NCI-H1092 treated with DMSO at 0.1 percent for 48 hours (cell line): ENCODE measurements at places on chromosomes 16 and 17.

- peak; percentile 60 for DNase-seq
These were observed 934 bp upstream of the AOC2 start for GRCh38 chr17:42843358-42843934.

DNA sequence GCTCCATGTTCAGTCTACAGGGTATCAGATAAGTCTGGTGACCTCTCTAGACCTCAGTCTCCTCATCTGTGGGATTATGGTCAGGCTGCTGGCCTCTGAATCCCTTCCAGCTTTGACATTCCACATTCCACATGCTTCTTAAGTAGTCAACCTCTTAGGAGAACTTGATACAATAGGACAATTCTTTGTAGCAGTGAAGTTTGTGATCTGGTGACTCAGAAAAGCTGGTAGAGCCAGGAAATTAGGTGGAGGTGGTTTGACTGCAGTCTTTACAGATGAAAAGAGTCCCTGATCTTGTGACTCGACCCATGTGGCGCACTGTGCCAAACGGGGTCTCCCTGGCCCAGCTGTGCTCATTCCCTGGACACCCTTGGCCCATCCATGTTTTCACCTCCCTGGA, 147.8 kb downstream of the NTN1 start:
- DNase-seq: no peak

- DNase-seq: no peak
These were observed 95.7 kb upstream of the DNAH17 start for GRCh38 chr17:78672871-78673371.

DNA sequence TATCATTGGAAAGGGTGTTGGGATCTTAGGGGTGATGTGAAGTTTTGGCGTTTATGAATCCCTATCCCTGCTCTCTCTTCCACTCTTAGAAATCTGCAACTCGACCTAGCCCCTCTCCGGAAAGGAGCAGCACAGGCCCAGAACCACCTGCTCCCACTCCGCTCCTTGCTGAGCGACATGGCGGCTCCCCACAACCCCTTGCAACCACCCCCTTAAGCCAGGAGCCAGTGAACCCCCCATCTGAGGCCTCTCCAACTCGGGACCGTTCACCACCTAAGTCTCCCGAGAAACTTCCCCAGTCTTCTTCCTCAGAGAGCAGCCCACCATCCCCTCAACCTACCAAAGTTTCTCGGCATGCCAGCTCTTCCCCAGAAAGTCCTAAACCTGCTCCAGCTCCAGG, 9.0 kb downstream of the SRRM2 start:
- no peak for DNase-seq

DNA sequence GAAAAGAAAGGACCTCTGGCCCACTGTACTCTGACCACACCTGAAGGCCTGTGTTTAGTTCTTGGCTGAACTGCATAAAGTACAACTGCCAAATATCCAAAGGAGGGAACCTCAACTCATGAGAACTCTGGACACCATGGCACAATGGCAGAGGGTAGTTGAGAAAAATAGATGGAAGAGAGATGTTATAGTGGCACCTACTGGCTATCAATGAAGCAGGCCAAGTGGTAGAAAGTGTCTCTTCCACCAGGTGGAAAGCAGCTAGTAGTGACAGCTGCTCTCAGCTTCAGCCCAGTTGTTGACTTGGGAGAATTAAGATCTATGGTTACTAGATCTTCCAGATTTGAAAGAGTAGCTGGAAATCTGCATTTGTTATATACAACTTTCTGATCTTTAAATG, 3.2 kb downstream of the MED31 start:
- no peak for DNase-seq

DNA sequence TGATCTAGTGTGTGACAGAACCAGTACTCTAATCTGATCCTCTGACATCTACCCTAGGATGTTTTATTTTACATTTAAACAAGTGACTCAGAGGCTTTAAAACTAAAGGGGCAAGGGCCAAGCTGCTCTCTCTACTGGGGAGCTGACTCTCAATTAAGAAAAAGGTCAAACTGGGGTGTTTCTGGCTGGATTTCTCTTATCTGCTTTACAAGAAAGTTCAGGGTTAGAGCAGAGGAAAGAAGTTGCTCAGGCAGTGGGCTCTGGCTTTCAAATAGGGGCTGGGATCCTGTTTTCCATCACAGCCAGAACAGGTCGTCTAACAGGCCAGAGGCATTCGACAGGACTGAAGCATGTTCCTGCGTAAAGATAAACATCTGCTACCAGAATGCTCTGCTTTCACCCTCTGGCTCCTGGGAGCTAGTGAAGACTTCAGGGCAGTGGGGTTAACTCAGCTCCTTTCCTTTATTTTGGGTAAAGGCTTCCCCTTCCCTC, 8.5 kb downstream of the MMP28 start:
- DNase-seq: no peak

DNA sequence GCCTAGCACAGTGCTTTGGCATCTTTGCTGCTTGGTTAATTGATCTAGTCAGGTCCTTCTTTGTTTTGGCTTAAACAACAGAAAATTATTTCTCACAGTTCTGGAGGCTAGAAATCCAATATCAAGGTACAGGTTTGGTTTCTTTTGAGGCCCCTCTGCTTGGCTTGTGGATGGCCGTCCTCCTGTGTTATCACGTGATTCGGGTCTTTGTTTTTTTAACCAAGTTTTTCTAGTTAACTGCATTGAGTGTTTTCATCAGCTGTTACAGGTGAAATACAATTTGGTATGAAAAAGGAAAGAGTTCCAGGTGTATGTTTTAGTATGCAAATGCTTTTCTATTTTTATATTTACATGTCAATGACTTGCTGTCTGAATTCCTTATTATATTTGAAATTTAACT, 2.8 kb downstream of the NLK start:
- no peak for DNase-seq

- no peak for DNase-seq
These were observed 6.2 kb downstream of the ACSF2 start for GRCh38 chr17:50432125-50432762.

GRCh38 chr17:62781831-62782251, 26.3 kb downstream of the MARCHF10 start:
- DNase-seq: no peak

GRCh38 chr17:45114117-45114932, 18.0 kb downstream of the PLCD3 start:
- DNase-seq: no peak

DNA sequence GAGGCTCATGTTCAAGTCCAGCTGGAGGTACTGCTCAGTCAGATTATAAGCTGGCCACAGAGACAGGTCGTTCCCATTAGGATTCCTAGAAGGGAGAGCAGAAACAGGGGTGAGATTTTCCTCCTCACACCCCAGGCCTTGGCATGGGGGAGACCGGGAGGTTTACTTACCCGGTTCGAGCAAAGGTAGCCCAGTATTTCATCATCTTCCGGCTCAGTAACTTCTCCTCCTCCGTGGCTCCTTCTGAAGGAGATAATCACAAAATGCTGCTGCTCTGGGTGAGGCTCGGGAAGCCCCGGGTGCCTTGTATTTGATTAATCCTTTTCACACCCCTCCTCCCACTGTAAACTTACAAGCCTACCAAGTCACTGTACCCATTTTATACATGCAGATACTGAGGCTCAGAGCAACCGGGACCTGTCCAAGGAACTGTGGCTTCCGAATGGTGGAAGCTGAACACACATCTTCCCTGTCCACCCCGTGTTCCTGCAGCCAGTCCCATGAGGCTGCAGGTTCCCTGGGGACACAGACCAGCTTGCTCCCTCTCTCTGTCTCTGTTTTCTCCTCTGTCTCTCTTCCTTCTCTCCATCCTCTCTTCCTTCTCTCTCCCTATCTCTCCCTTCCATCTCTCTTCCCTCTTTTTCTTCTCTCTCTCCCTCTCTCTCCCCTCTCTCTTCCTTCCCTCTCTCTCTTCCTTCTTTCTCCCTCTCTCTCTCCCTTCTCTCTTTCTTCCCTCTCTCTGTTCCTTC, 13.9 kb upstream of the CES1 start:
- no peak for DNase-seq

- peak; percentile 20 for DNase-seq
These were observed 29.0 kb downstream of the RMI2 start for GRCh38 chr16:11374255-11374654.

GRCh38 chr16:12348733-12349704, 372.5 kb downstream of the SNX29 start:
- no peak for DNase-seq

DNA sequence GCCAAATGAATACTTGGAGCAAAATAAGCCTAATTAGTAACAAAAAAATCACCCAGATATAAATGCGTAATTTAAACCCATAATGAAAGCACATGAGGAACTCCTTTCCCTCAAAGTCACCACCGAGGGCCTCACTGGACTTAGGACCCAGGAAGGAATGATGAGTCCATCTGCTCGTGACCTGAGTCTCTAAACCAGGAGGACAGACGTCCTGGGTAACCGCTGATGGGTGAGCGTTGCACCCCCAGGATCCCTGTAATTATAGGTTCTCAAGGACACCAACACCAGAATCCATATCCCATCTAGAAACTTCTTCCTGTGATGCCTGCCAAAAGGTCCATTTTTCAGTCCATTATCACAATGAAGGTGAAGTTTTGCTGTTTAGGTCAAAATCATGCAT, 121.4 kb downstream of the ZNF778 start:
- no peak for DNase-seq

DNA sequence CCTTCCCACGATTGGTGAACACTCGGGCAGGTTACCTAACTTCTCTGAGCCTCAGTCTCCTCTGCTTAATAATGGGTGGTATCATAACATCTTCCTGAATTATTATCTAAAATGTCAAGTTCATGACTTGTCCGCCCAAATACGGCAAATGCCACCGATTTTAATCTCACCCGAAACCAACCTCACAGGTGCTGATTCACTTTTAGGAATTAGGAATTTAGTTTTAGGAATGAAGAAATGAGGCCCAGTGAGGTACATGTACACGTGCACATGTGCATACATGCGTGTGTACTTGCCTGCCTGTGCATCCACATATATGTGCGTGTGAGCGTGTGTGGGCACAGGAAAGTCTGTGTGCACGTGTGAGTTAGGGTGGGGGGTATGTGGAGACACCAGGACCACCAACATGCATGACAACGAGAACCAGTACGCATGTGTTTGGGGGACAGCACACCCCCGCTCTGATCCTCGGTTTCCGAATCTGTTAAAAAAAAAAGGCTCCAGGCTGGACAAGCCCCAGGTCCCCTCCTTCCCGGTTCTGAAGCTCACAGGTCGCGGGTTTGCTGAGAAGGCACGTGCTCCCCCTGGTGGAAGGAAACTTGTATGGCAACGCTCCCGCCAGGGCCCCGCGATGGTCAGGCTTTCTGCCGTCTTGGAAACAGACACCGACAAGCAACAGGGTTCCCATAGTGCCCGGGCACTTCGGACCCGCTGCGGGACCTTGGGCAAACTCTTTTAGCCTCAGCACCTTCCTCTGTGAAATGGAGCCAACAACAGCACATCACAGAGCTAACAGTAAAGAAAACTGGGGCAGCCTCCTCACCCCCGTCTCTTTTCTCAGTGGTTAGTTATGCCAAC, 219.2 kb downstream of the RBFOX3 start:
- DNase-seq: peak; percentile 67

DNA sequence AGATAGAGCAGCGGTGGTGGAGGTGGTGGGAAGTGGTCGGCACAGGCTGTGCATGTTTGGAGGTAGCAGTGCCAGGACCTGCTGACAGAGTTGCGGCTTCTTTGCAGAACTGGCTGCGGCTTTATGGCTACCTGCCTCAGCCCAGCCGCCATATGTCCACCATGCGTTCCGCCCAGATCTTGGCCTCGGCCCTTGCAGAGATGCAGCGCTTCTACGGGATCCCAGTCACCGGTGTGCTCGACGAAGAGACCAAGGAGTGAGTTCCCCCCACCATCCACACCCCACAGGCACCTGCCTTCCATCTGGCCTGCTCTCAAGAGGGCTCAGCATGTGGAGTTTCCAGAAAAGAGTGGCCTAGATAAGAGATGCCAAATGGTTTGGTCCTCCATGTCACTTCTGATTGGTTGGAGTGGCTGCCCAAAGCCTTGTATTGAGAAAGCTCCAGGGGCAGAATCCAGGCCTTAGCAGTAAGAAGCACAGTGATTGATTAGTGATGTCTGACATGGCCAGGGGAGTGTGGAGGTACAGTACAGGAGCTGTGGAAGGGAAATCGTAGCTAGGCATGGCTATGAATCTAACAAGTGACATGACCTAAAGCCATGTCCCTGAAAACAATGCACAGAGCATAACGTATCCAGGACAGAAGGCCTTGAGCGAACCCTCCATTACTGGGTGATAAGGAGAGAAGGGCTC, 12.0 kb downstream of the MMP15 start:
- DNase-seq: no peak

- DNase-seq: no peak
These were observed 39.6 kb upstream of the NAT9 start for GRCh38 chr17:74815550-74816370.

- no peak for DNase-seq
These were observed 82.1 kb downstream of the GAS7 start for GRCh38 chr17:10116267-10116666.

DNA sequence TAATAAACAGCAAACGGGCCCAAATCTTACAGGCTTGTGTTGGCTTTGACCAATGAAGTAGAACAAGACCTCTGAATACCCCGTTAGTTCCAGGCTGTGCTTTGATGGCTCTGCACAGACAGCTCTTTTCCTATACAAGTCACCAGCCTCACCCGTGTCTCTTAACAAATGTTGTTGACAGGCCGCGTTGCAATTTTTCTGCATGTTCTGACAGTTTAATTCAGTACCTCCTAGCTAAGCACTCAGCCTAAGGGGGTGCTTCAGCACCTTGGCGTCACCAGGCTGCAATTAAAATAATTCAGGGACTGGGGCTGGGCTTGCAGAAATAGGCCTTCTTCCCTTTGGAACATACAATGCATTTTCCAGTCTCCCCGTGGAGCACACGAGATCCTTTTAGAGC, 500.1 kb downstream of the MAF start:
- DNase-seq: peak; percentile 3

DNA sequence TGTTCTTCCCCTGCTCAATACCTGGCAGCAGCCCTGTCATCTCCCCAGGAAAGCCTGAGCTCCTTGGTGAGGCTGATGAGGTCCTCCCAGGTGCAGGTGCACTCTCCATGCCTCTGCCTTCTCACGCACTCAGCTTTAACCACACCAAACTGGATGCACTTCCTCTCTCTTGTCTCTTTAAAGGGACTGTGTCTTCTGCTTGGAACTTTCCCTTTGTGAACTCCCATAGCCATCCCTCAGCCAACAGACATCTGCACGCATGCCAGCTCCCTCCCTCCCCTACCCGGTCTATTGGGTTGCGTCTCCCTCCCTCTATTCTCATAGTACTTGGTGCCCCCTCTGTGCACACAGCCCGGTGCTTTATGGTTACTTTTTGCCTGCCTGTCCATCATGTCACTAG, 231.2 kb downstream of the MSI2 start:
- DNase-seq: no peak
